ENCODE measurements at places on chromosomes 2 and 18. TPM values are rescaled to one million over a fixed set of nuclear protein-coding genes. Genes with fewer than 3 reads are reported as not detected.

GRCh38 chr2:84805250-84805958, 75.5 kb downstream of the TRABD2A start:
- DNase-seq = no peak

- no peak for DNase-seq
Measured at GRCh38 chr2:39697454-39697853, 31.7 kb downstream of the TMEM178A start.

Gene ACMSD
- total RNA-seq = not detected

Gene RNU2-63P
- not detected for total RNA-seq

DNA sequence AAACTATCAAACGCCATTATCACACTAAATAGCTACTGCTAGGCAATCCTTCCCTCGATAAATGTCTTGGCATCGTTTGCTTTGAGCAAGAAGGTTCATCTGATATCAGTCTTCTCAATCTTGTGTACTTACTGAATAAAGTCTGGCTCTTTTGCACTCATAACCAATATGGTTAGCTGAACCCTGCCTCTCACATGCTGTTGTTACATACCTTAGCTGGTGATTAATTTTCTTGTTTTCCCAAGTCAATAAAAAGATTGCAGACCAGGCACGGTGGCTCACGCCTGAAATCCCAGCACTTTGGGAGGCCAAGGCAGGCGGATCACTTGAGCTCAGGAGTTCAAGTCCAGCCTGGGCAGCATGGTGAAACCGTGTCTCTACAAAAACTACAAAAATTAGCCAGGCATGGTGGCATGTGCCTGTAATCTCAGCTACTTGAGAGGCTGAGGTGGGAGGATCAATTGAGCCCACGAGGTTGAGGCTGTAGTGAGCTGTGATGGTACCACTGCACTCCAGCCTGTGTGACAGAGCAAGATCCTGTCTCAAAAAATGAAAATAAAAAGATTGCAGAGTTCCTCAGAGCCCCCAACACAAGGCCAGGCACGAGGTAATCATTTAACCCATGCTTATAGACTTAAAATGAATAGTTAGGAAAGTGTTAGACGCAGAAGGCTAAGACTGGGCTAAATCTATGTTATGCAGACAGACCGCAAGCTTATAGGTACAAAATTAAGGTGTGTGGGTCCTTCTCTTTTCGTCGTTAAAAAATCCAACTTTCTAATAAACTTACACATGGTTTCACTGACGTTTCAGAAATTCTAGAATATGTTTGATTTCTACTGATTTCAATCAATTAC, 177.5 kb downstream of the ALPK2 start:
- DNase-seq = no peak

- peak; percentile 19 for DNase-seq
Measured at GRCh38 chr18:9594823-9595596, 19.3 kb downstream of the PPP4R1 start.

- DNase-seq = no peak
Measured at GRCh38 chr2:197007716-197008628, 81.5 kb upstream of the PGAP1 start.

GRCh38 chr2:16744521-16744920, 78.9 kb upstream of the CYRIA start:
- no peak for DNase-seq

DNA sequence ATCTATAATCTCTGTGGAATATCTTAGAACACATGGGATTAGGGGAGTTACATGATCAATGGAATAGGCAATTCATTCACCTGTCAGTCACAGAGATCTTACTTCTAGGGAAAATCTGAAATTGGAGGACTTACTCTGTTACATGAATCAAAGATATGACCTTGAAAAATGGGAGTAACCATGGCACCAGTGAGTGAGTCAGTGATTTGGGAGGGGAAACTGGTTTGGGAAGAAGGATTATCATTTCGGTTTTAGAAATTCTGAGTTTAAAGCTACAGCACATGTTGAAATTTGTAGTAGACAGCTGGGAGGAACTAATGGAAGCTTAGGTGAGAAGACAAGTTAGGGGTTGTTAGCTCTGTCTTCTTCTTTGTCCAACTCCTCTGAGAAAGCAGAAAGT, 153.7 kb downstream of the CAMKMT start:
- no peak for DNase-seq

- no peak for DNase-seq
Measured at GRCh38 chr2:170277951-170278350, 100.0 kb downstream of the MYO3B start.

DNA sequence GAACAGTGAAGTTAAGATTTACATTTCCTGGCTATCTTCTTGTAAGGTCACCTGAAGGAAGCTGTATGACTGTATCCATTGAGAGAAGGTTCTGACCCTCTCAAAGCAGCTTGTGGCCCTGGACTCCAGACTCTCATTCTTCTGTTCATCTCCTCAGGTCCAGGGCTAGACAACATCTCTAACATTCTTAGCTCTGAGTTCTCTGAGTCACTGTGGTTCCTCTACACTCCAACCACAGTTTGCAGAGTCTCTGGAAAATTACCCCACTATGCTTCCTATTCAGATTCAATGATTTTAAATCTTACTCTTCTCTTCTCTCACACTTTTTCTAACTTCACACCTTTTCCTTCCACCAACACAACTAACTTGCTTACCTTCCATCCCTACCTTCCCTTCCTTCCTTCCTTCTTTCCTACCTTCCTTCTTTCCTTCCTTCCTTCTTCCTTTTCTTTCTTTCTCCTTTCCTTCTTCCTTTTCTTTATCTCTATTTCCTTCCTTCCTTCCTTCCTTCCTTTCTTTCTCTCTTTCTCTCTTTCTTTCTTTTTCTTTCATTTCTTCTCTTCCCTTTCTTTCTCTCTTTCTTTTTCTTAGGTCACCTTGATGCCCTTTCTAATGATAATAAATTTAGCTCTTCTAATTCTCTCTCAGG, 824.3 kb upstream of the ZEB2 start:
- DNase-seq = no peak

Gene AGAP1
- total RNA-seq = 31.1 TPM

- DNase-seq = peak; percentile 22
Measured at GRCh38 chr2:191299010-191299409, 53.8 kb downstream of the MYO1B start.

GRCh38 chr2:195763866-195764265, 106.8 kb downstream of the SLC39A10 start:
- DNase-seq = no peak

Gene UGT1A8
- total RNA-seq = 43.6 TPM

- no peak for DNase-seq
Measured at GRCh38 chr18:67179726-67180125, 336.8 kb downstream of the DSEL start.

DNA sequence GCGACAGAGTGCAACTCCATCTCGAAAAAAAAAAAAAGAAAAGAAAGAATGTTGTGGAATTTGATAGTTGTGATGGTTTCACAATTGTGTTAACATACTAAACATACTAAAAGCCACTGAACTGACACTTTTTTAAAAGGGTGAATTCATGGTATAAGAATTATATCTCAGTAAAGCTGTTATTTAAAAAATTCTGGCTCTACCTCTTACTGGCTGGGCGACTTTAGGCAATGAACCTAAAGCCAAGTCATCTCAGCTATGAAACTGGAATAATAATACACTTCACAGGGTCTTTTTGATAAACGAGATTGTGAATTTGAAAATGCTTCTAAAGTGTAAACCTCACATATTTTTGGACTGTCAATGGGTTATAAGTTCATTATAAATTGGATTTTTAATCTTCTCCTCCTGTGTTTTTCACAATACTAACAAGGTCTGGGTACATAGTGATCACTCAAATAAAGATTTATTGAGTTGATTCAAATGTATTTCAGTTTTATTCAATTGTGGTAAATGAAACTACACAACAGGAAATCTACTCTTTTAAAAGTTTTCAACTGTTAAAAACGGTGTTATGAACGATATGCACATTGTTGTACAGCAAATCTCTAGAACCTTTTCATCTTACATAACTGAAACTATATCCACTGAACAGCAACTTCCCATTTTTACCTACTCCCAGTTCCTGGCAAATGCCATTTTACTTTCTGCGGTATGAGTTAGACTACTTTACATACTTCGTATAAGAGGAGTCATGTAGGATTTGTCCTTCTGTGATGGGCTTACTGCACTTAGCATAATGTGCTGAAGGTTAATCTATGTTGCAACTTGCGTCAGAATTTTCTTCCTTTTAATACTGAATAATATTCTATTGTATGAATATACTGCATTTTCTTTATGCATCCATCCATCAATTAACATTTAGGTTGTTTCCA, 43.0 kb upstream of the GTF2A1L start:
- no peak for DNase-seq

DNA sequence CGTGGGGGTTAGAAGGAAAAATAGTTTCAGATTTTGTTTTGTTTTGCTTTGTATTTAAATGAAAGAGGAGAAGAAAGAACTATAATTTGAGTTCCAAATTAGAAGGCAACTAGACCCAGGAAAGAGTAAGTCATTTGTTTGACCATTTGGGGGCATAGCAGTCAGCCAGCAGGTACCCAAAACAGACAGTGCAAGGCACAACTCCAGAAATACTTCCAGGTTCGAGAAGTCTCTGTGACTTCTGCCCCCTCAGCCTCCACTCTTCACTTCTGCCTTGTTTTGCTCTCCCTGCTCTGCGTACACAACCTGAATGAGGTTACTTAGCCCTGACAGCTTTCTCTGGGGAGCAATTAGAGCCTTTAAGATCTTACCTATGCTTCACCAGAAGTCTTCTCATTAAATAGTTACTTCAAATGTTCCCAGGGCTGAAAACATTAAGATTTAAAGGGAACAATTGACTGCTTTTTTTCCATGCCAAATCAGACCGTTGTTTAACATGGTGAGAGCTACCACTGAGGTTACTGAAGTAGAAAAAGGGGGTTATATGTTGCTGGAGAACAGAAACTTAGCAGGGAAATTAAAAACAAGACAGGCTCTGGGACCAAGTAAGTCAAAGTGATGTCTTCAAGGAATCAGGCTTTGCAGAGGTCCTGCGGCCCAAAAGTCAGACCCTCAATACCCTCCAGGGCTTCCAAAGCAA, 216.9 kb downstream of the BCL11A start:
- DNase-seq = no peak

DNA sequence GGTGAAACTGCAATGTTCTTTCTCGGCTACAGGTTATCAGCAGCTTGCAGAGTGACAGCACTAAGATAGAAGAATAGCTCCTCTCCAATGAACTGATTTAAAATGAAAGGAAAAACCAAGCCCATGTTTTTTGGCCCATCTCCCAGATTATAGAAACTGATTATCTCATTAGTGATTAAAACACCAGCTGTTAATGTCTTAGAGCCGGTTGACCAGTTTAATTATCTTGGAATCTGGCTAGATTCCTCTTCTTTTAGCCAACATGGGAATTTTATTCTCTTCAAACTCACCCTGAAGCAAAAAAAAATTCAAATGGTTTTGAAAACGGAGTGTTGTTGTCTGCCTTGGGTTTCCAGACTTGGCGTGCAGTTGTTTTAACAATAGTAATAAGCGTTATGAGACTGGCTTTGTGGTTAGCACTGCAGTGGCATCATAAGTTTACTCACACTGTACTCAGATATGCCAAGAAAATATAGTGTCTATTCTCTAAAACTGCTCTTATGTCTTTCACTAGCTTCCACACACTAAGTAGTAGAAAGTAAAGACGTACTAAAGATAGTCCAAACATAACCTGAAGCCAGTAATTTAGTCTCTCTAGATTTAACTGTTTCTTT, 665.3 kb downstream of the STK39 start:
- DNase-seq = no peak

Gene IL36RN
- total RNA-seq = 1.4 TPM

Gene RRM2
- total RNA-seq = 264 TPM

- DNase-seq = peak; percentile 70
Measured at GRCh38 chr2:132547090-132547687, 122.8 kb downstream of the LYPD1 start.

Gene CDH7
- total RNA-seq = 0.31 TPM

- DNase-seq = no peak
Measured at GRCh38 chr2:176147210-176147799, 4.0 kb upstream of the HOXD4 start.

Gene ALMS1
- 13.9 TPM for total RNA-seq

DNA sequence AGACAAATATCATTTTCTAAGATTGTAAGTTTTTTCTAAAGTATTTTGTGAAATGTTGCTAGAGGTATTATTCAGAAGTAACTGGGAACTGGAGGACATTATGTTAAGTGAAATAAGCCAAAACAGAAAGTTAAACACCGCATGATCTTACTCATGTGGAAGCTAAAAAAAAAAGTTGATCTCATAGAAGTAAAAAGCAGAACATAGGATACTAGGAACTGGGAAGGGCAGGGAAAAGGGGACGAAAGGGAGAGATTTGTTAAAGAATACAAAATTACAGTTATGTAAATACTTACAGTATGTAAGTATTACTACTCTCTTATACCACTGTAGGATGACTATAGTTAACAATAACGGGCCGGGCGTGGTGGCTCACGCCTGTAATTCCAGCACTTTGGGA, 46.7 kb upstream of the CDKL4 start:
- no peak for DNase-seq

DNA sequence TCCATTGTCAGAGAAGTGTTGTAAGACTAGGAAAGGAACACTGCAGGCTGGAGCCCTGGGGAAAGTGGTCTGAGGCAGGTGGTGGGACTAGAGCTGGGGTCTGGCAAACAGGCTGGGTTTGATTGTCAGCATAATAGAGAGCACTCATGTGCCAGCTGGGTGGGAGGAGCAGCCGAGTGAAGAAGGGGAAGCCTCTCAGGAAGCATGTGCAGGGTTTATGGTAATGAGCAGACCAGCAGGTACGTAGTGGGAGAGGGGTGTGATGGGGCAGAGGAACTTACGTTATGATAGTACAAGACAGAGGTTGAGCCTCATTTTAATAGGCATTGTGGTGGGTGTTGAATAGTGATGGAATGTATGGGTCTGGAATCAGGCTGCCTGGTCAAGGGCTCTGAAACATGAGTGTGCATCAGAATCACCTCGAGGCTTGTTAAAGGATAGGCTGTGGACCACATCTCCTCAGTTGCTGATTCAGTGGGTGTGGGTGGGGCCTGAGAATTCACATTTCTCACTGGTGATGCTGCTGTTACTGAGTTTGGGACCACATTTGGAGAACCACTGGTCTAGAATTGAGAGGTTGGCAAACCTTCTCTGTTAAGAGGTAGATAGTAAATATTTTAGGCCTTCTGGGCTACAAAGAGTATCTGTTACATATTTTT, 1.7 kb upstream of the MGAT5 start:
- no peak for DNase-seq

GRCh38 chr2:42810971-42811811, 18.8 kb upstream of the HAAO start:
- DNase-seq = no peak

Gene DAW1
- not detected for total RNA-seq

- no peak for DNase-seq
Measured at GRCh38 chr18:73962256-73962655, 185.4 kb downstream of the FBXO15 start.
